SK-N-SH (cell line): ENCODE measurements at places on chromosomes 2 and 18.

GRCh38 chr18:10526561-10526949 is 728 bp downstream of the NAPG start:
- no peak for DNase-seq

GRCh38 chr2:119104414-119104813 is 54.1 kb downstream of the C1QL2 start:
- DNase-seq: no peak

GRCh38 chr2:140597836-140598235 is 1533.0 kb downstream of the LRP1B start:
- DNase-seq: no peak

DNA sequence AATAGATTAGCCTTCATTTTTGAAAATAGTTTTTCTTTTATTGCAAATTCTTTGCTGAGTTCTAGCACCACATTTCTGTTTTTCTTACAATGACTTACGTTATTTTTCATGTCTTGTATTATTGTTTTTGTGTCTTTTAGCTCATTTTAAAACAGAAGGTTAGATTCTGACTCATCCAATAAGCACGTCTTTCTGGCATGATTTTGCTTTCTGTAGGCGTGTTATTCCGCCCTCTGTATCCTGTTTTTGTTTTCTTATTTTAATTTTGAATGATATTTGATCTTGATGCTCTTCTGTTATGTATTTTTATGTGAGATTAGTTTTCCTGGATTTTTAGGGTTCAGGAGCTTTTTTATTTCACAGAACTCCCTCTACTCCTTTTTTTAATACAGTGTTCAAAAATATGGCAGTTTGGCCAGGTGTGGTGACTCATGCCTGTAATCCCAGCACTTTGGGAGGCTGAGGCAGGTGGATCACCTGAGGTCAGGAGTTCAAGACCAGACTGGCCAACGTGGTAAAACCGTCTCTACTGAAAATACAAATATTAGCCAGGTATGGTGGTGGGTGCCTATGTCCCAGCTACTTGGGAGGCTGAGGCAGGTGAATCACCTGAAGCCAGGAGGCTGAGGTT is 145.0 kb downstream of the CLIP4 start:
- DNase-seq: no peak

GRCh38 chr2:98691303-98691702 is 39.6 kb downstream of the MGAT4A start:
- DNase-seq: no peak

DNA sequence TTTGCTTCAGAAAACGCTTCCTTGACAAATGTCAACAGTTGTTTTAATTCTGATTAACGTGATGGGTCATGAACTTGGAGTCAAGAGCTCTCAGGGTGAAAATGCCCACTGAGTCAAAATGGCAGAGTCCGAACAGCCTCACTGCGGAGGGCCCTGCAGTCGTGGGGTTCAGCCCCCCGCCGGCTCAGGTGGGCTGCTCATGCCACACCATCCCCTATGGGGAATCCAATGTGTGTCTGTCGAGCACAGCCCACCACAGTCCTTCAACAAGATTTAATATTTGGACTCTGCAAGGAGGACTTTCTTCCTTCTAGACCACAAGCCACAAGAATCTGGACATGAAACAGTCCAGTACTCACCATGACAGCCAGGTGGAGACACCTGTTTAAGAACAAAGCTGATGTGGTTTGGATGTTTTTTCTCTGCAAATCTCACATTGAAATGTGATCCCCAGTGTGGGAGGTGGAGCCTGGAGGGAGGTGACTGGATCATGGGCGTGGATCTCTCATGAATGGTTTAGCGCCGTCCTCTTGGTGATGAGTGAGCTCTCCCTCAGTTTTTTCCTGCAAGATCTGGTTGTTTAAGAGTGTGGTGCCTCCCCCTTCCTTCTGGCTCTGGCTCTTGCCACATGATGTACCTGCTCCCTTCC is 201.0 kb downstream of the NDUFA10 start:
- DNase-seq: peak; percentile 11

DNA sequence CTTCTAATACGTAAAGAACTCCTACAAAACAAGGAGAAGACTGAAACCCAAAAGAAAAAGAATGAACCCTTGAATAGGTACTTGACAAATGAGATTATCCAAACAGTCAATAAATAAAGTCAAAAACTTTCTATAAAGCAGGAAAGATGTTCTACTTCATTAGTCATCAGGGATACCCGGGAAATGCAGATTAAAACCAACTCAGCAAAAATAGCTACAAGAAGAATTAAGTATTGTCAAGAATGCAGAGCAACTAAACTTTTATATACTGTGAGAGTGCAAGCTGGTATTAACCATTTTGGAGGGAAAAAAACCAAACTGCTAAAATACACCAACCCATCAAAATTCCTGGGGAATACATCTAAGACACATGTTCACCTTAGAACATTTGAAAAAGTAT is 10.4 kb downstream of the TXNL1 start:
- DNase-seq: no peak

DNA sequence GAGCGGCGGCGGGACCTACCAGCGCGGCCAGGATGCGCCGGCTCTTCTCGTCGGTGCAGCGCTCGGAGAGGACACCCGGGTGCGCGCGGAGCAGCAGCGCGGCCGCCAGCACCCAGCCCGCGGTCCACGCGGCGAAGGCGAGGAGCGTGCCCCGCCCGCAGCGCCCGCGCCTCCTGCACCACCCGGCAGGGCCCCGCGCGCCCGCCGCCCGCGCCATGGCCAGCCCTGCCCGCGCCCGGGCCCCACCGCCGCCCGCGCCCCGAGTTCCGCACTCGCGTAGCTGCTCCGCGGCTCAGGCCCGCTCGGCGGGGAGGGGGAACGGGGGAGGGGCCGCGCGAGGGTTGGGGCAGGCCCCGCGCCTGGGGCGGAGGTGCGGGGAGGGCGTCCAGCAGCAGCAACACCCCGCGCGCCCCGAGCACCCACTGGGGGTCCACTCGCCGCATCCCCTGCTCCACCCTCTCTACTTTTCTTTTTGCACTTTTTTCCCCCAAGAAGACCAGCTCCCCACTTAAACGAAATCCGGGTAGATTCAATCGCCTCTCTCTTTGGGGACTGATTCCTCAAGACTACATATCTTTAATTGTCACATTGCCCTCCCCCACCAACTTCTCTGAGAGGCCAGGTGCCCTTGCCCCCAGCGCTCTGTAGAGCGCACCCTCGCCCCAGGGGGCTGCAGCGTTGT is at the start of gene DIPK1C:
TSS of gene DIPK1C (minus strand) at position 266 of the 682 bp plus-strand sequence. CDS start at position 217, 49 bp downstream.
- no peak for DNase-seq

- no peak for DNase-seq
Observed at GRCh38 chr18:54479365-54479764, 111.7 kb upstream of the DYNAP start.

- no peak for DNase-seq
Observed at GRCh38 chr2:196544906-196545433, 94.5 kb upstream of the CCDC150 start.

DNA sequence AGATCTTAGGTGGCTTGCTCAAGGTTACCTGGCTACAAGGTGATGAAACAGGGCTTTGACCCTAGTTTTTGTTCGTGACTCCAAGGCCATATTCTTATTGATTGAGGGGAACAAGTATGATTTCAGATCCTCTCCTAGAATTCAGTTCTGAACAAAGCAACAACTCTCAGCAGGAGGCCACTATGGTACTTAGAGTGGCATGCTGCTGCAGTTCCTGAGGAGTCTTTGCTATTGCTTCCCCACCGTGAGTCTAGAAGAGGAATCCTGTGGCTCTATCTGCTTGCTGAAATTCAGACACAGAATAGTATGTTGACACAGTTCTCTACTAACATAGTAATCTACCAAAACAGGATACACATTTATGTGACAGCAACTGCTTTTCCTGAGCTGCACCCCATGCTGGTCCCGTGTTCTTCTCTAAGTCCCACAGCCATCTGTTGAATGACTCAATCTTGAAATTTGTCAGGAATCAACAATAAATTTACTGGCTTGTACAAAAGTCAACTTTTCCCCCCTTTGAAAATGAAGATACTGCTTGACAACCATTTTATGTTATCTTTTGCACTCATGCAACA is 4.1 kb downstream of the TGFBRAP1 start:
- DNase-seq: no peak

DNA sequence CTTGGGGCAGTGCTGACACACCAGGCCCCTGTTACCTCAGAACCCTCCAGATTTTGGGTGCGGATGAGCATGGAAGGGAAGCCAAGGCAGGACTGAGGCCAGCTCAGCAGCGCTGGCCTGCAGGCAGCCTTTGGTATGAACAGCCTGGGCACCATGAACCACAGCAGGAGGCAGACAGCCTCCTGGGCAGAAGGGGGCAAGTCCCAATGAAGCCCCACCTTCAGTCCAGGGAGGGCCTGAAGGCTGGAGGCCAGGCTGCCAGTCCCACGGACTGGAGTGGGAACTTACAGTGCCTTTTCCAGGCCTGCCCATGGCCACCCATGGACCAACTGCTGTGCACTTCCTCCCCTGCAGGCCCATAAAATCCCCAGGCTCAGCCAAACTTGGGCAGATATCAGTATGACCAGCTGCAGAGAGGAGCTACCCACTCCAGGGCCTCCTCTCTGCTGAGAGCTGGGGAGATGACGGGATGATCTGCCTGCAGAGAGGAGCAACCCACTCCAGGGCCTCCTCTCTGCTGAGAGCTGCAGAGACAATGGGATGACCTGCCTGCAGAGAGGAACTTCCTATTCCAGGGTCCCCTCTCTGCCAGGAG is 74.7 kb downstream of the NEURL3 start:
- DNase-seq: no peak

- no peak for DNase-seq
Observed at GRCh38 chr2:75736276-75736675, 25.6 kb upstream of the GCFC2 start.

GRCh38 chr2:230829959-230830358 is 34.8 kb upstream of the ITM2C start:
- no peak for DNase-seq

GRCh38 chr2:1016500-1016899 is 65.9 kb downstream of the SNTG2 start:
- DNase-seq: no peak

DNA sequence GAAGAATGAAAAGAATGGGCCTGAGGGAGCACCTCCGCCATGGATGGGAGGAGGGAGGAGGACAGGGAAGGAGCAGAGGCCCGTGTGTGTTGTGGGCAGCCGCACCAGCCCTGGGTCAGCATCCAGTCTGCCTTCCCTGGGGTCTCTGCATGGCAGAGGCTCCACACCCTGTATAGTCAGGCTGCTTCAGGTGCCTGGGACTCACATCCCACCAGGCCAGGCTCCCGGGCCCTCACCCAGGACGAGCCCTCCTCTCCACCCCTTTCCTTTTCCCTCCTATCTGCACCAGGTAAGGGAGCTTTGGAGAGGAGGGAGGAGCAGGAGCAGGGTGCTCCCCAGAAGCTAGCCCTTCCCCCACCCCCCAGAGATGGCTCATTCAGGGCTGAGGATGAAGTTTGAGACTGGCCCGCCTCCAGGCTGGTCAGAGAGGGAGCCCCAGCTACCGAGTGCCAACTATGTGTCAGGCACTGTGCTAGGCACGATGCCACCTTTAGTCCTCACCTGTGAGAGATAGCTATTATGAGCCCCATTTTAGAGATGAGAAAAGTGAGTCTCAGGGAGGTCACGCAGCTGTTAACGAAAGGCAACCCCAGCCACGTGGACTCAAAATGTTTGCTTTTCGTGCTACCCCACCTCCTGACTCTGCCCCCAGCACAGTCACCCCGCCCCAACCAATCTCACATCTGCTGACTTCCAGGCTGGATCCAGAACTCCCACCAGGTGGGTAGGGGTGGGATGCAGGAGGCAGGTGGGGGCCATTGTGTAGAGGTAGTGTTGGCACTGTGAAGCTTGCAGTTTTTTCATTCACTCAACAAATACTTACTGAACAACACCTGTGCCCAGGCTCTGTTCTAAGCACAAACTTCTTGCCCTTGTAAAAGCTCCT is 242.1 kb downstream of the DYSF start:
- DNase-seq: no peak

- DNase-seq: no peak
Observed at GRCh38 chr2:127097471-127097765, 9.5 kb downstream of the BIN1 start.

DNA sequence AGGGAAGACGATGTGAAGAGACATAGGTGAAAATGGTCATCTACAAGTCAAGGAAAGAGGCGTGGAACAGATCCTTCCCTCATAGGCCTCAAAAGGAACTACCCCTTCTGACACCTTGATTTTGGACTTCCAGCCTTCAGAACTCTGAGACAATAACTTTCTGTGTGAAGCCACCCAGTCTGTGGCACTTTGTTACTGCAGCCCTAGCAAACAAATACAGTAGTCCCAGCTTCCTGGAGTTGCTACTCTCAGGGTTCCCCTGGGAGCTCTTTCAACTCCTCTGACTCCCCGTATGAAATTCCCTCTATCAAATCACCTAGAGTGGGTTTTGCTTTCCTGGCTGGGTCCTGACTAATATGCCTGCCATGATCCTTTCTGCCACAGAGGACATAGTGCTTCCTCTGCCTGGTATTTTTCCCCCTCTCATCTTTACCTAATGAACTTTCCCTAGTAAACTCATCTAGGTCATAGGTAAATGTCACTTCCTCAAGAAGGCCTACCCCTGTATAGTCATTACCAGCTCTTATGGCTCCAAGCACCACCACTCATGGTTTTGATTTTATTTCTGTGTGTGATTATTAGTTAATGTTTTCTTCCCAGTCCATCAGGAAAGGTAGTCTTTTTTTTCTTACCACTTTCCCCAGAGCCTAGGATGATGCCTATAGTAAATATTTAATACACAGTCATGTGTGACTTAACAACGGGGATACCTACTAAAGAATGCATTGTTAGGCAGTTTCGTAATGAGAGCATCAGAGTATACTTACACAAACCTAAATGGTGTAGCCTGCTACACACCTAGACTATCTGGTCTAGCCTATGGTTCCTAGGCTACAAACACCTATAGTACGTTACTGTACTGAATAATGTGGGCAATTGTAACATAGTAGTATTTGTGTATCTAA is 111.5 kb upstream of the LGALSL start:
- DNase-seq: no peak

GRCh38 chr2:179239195-179239594 is 25.4 kb downstream of the SESTD1 start:
- DNase-seq: no peak

DNA sequence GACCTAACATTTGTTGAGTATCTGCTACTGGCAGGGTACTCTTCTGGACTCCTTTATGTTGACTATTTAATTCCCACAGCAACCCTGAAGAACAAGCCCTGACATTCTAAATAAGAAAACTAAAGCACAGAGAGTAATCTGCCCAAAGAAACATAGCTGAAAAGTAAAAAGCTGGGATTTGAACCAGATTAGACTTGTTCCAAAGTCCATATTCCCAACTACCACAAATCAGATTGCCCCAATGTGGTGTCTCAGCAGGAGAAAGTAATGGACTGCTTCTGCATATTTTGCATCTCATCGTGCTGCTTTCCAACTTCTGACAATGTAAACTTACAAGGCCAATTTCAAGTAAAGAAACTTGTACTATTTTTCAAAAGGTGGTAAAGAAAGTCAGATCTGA is 56.5 kb downstream of the SEPTIN10 start:
- no peak for DNase-seq
